Fibroblast of lung (primary cell): ENCODE measurements at places on chromosomes 3 and 15.
A peak's percentile ranks its signal among the peaks of the same experiment; 100 is the strongest.

- peak; percentile 22 for DNase-seq
Measured at GRCh38 chr15:80660119-80660518, 35.0 kb upstream of the ABHD17C start.

- no peak for DNase-seq
Measured at GRCh38 chr3:111496894-111497559, 45.0 kb upstream of the CD96 start.

- no peak for DNase-seq
Measured at GRCh38 chr3:141326626-141327025, 41.7 kb upstream of the ZBTB38 start.

DNA sequence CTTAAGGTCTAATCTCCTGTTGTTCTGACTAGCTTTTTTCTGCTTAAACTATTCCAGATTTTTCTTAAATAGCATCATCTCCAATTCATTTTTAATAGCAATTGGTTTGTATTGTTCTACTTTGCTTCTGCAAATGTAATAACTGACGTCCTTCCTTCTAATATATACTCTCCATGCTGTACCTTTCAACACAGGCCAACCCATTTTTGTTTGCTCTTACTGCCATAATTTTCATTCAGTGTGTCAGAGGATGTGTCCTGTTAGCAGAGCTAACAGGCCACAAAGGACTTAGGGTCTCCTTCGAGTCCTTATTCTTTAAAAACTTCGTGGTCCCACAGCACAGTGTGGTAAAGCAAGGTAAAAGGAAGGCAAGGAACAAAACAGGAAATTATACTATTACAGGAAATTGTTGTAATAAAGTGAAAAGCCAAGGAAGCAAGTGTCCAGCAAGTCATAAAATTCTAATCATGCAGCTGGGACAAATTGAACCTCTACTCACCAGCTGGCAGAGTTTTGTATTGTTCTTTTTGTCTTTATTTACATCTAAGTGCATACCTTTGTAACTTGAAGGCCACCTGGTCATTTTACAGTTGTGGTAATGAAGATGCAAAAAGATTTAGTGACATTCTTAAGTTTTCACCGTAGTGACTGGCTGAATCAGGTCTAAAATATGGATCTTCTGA is 64.9 kb upstream of the ZBTB20 start:
- DNase-seq = no peak

- DNase-seq = peak; percentile 59
Measured at GRCh38 chr3:70358978-70359580, 46.6 kb upstream of the MDFIC2 start.

DNA sequence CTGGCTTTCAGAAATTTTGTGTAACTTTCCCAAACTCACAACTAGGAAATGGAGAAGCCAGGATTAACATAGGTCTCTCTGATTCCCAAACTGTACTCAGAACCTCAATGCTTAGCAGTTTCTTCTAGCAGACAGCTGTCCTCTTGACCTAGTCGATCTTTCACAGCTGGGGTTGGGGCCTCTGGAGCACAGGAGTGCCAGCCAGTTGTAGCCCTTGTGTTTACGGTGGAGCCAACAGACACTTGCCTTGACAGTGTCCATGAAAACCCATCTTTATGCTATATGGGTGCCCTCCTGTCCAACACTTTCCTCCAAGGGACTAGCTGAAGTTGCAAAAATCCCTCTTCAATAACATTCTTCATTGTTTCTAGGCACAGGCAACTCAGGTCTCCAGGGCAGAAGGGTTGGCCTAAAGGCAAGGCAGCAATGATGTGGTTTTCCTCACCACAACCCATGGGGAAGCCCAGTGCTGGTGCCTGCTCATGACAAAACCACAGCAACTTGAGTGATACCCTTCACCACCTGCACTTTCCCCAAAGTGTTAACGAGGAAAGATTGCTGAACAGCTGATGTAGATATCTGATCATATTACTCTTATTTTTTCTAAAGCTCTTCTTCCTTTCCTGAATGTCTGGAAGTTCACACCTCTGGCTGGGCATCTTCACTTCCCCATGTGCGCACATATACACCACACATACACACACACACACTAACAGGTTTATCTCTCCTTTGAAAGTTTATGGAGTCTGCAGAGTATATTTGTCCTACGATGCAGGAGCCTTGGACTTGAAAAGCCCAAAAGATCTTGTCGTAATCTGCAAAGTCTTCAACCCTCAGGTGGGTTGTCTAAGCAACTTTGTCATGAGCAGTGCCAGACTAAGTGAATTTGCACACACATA is 11.0 kb upstream of the KNG1 start:
- DNase-seq = no peak

DNA sequence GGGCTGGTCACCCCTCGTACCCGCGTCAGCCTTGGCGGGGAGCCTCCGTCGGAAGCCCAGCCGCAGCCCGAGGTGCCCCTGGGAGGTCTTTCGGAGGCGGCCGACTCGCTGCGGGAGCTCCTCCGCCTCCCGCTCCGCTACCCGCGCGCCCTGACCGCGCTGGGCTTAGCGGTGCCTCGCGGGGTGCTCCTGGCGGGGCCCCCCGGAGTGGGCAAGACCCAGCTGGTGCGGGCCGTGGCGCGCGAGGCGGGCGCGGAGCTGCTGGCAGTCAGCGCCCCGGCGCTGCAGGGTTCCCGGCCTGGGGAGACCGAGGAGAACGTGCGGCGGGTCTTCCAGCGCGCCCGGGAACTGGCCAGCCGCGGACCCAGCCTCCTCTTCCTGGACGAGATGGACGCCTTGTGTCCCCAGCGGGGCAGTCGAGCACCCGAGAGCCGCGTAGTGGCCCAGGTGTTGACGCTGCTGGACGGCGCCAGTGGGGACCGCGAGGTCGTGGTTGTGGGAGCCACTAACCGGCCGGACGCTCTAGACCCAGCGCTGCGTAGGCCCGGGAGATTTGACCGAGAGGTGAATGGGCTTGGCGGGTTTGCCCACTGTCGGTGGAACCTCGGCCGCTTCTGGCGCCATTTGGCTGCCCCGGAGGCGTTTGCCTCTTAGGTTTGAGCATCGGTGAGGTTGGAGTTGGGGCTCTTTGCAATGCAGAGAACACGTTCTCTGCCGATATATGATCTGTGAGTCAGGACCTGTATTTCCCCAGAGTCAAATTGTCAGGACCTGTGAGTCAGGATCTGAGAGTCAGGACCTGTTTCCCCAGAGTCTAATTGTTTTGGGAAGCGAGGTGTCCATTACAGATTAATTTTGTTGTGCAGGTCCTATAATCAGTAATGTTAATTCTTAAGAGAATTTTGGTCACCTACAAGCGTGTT is 24.9 kb upstream of the GATM start:
- peak; percentile 43 for DNase-seq

DNA sequence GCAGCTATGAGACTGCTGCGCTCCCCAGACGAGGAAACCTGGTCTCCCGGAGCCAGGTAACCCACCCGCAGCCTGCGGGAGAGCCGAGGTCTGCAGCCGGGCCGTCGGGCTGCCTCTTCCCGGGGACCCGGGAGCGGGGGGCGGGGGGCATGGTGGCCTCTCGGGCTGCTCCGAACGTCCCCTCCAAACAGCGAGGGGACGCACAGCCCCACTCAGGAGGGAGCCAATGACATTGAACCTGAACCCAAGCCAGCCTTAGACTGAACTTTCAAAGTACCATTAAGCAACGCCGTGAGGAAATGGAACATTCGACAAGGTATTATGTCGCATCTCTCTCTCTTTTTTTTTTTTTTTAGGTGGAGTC is 29.8 kb upstream of the ALDH1A3 start:
- no peak for DNase-seq

DNA sequence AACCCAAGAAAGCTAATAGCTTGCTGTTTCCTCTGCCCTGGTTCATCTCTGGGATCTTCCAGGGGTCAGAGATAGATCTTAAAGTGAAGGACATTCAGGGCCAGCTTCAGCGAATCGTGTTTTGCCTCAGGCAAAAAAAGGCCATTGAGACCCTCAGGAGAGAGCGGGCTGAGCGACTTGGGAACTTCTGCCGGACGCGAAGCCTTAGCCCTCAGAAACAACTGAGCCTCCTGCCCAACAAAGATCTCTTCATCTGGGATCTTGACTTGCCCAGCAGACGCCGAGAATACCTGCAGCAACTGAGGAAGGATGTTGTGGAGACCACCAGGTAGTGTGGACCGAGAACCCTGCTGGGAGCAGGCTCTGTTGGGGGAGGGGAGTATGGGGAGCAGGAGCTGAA is 42.5 kb downstream of the CDAN1 start:
- no peak for DNase-seq

GRCh38 chr15:63350178-63350621 is 31.4 kb downstream of the CA12 start:
- DNase-seq = peak; percentile 39

DNA sequence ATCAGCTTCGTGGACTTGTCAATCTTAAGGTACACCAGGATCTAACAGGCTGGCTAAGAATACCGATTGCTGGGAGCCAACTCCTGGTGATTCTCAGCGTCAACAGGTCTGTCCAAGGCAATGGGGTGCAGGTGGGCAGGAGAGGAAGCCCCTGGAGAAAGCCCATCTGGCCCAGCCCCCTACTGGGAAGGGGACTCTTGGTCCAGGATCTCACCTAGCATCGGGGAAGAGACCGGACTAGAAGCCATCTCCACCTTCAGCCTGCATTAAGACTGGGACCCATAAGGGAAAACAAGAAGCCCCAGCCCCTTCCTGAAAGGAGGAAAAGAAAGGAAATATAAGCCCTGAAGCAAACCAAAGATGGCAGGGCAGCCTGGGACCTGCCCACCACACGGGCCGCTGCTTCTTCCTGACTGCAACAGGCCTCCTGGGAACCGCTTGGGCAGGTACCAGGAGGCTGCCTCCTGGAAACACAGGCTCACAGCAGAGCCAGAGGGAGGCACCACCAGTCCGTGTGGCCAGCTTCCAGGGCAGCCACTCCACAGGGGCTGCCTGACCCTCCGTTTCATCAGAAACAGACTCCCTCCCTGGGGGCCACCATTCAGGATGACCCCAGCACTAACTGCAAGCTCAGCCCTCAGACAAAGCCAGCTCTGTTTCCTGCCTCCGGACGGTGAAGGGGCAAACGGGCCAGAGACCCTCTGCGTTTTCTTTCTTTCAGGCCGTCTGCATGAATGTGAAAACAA is 100.2 kb downstream of the LRIG1 start:
- peak; percentile 36 for DNase-seq

DNA sequence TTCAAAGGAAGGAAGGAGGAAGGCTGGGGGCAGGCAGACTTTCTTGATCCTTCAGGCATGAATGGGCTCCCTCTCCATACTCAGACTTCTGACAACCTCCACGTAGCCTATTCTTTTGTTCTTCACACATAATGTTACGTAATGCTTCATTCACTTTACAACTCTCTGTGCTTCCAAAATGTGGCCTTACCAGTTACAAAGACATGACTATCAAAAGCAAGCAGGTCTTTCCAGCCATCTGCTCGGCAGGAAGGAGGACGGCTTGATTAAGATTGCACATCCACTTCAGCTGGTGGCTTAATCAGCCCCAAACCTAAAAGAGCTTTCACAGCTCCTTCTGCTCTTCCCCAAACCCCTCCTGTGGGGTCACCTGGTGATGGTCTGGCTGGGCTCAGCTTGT is 263.2 kb downstream of the XXYLT1 start:
- DNase-seq = no peak
